T-helper 17 cell (primary cell): ENCODE measurements at places on chromosomes 12 and 14.

- H3K4me3 ChIP-seq, result no peak overlapping the region
- peaks cover 2% of the 10 kb centered on the region for H3K4me1 ChIP-seq
- no peaks in the 10 kb centered on the region for H3K27me3 ChIP-seq
- no peak overlapping the region for H3K27ac ChIP-seq
- H3K36me3 ChIP-seq, result peaks cover 5% of the 10 kb centered on the region
These were observed 21.3 kb downstream of the TMTC3 start for GRCh38 chr12:88163371-88163770.

DNA sequence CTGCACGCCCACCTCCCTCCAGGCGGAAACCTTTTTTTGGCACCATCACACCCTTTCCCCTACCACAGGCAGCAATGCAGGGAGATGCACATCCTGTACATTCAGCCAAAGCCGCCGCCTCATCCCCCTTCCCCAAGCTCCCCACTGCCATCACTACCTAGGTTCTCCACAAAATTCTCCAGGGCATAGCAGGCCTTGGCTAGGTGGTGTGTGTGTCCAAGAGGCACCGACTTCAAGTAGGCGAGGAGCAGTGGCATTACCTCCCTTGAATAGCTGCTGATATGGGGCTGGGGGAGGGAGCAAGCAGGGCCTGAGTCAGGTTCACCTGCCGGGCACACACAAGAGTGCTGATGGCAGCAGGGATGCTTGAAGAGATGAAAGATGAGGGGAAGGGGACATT lies 3.6 kb downstream of the IPO4 start:
- no peak overlapping the region for H3K4me3 ChIP-seq
- no peak for DNase-seq
- no peak overlapping the region for H3K27ac ChIP-seq
- H3K4me1 ChIP-seq, result peaks cover 28% of the 10 kb centered on the region

DNA sequence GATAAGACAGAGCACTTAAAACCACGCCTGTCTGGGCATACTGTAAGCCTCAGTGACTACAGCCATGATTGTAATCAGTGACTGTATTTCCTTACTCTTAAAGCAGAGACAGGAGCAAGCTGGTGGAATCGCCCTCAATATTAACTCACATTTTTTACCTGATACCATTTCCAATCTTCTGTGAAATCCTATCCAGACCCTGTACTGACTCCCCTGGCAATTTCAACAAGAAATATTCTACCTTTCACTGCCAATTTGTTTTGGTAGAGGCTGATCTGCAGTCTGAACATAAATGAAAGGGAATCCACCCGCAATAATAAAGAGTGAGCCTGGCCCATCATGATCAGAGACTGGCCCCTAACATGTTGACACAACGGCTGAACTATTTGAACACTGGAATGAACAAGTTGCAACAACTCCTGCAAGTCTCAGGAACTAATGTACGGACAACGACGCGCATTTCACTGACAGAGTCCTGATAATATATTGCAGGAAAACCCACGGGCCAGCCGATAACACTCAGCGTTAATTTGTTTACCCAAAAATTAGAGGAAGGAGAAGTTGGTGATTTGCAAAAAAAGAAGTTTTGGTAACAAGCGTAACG lies 195.5 kb upstream of the BTG1 start:
- peak overlapping the region; percentile 67 for H3K27ac ChIP-seq
- H3K4me3 ChIP-seq, result no peak overlapping the region
- H3K36me3 ChIP-seq, result no peaks in the 10 kb centered on the region

DNA sequence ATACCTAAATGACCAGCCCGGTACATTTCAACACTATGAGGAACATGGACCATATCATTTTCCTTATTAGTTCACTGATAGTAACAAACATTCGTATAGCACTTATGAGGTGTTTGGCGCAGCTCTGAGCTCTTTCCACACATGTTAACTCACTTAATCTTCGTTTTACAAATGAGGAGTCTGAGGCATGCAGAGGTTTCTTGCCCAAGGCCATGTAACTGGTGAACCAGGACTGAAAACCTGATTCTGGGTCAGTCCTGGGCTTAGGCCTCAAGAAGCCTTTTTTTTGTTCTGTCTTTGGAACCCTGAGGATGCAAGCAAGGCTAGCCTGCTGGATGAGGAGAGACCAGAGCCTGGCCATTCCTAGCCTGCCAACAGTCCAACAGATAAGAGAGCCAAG lies 55.0 kb downstream of the C14orf132 start:
- H3K27me3 ChIP-seq, result peaks cover 15% of the 10 kb centered on the region
- no peak overlapping the region for H3K4me3 ChIP-seq
- no peaks in the 10 kb centered on the region for H3K36me3 ChIP-seq
- peaks cover 4% of the 10 kb centered on the region for H3K4me1 ChIP-seq

DNA sequence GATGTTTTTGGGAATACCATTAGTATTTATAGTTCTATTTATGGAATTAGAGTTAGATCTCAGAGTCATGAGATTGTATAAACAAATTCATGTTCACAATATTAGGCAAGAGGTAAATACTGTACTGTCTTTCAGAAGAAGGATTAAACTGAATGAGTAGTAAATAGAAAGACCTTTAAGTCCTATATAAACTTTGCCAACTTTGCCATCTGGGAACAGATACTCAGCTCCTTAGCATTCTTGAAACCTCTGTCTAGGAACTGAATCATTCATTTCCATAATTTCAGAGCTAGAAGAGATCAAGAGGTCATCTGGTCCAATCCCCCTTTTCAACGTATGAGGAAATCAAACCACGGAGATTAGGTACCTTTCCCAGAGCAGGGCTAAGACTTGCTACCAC lies 141.1 kb downstream of the CAND1 start:
- peaks cover 3% of the 10 kb centered on the region for H3K36me3 ChIP-seq
- no peak overlapping the region for H3K4me3 ChIP-seq
- H3K4me1 ChIP-seq, result no peaks in the 10 kb centered on the region
- H3K27me3 ChIP-seq, result no peaks in the 10 kb centered on the region

GRCh38 chr12:93549174-93549573 lies 23.3 kb upstream of the SOCS2 start:
- peaks cover 3% of the 10 kb centered on the region for H3K36me3 ChIP-seq
- H3K27me3 ChIP-seq, result no peaks in the 10 kb centered on the region
- H3K4me1 ChIP-seq, result peaks cover 7% of the 10 kb centered on the region
- H3K27ac ChIP-seq, result no peak overlapping the region
- no peak overlapping the region for H3K4me3 ChIP-seq

GRCh38 chr14:102055181-102055901 lies 31.5 kb downstream of the HSP90AA1 start:
- DNase-seq, result no peak
- no peak overlapping the region for H3K27ac ChIP-seq
- H3K4me1 ChIP-seq, result peaks cover 11% of the 10 kb centered on the region
